Daoy (cell line): ENCODE measurements at places on chromosomes 2 and 18. TPM values are rescaled to one million over a fixed set of nuclear protein-coding genes. Genes with fewer than 3 reads are reported as not detected.
A peak's percentile ranks its signal among the peaks of the same experiment; 100 is the strongest.

GRCh38 chr2:181683518-181684453 lies 3.5 kb upstream of the NEUROD1 start:
- DNase-seq = peak; percentile 63

The RAMP1 gene
- 12.9 and 13.4 TPM in 2 replicates for total RNA-seq

The GBX2 gene
- total RNA-seq = 3.7 and 8.0 TPM in 2 replicates

The SERPINB10 gene
- total RNA-seq = 1.5 and 9.9 TPM in 2 replicates

GRCh38 chr2:48952143-48952542 lies 196.6 kb upstream of the LHCGR start:
- no peak for DNase-seq

The RAB1A gene
- 72.8 and 76.9 TPM in 2 replicates for total RNA-seq
